ENCODE measurements at places on chromosomes 7 and 10.
A peak's percentile ranks its signal among the peaks of the same experiment; 100 is the strongest.

GRCh38 chr7:124722292-124722691 lies 43.3 kb downstream of the GPR37 start:
- DNase-seq, result no peak

- DNase-seq, result no peak
Observed at GRCh38 chr7:1889556-1890181, 219.6 kb downstream of the ELFN1 start.

GRCh38 chr7:26147030-26147429 lies 5.0 kb upstream of the NFE2L3 start:
- DNase-seq, result no peak

DNA sequence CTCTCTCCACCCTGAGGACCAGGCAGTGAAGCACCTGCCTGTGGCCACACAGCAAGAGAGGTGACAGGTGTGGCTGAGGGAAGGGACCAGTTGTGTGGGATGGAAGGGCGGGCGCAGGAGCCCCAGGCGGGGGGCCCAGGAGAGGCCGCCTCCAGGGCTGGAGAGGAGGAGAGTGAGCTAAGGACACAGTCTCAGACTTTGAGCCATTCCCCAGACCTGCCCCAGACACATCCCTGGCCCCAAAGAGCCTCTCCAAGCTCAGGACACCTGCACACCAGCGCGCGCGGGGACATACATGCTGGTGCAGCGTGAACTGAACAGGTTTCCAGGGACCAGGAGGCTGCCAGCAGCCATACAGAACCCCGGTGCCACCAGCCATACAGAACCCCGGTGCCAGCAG lies 237.3 kb downstream of the MAD1L1 start:
- DNase-seq, result no peak

DNA sequence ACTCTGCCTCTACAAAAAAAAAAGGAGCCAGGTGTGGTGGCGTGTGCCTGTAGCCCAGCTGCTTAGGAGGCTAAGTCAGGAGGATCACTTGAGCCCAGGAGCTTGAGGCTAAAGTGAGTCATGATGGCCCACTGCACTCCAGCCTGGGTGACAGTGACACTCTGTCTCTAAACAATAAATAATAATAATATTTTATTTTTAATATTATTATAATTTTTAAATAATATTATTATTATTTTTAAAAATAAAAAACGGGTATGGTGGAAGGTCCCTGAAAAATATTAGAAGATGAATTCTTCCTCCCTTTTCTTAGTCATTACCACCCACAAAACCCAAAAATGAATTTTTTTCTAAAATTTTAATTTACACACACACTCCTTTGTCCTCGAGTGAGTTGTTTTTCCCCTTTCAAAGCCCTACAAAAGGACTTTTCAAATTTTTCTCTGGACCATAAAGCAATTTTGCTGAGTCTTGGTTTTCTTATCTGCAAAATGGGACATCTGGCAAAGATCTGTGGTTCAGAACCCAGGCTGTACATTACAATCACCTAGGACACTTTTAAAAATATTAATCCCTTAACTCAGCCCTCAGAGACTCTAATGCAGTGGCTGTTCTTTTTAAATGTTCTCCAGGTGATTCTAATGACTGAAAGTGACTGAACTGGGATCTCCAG lies 174.0 kb upstream of the NEBL start:
- no peak for DNase-seq

GRCh38 chr7:44048031-44048795 lies 3.7 kb downstream of the DBNL start:
- no peak for DNase-seq

- no peak for DNase-seq
Observed at GRCh38 chr10:45580371-45581215, 92.0 kb downstream of the ZFAND4 start.

DNA sequence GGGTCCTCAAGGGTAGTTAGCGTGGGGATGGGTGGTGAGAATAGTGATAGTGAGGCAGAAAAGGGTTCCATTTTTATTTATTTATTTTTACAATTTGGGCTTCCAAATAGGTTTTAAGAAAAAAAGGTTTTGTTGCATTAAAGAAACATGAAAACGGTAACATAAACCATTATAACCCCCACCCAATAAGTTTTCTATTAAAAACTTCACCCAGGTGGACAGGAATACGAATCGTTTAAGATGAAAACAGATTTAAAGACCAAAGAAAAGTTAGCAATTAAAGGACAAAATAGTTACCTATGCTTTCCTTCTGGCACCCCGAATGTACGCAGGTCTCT lies 78.7 kb downstream of the ZFAND4 start:
- no peak for DNase-seq

GRCh38 chr7:87316846-87317552 lies 28.5 kb upstream of the CROT start:
- DNase-seq, result no peak

- no peak for DNase-seq
Observed at GRCh38 chr7:67723591-67723990, 727.0 kb downstream of the TYW1 start.

DNA sequence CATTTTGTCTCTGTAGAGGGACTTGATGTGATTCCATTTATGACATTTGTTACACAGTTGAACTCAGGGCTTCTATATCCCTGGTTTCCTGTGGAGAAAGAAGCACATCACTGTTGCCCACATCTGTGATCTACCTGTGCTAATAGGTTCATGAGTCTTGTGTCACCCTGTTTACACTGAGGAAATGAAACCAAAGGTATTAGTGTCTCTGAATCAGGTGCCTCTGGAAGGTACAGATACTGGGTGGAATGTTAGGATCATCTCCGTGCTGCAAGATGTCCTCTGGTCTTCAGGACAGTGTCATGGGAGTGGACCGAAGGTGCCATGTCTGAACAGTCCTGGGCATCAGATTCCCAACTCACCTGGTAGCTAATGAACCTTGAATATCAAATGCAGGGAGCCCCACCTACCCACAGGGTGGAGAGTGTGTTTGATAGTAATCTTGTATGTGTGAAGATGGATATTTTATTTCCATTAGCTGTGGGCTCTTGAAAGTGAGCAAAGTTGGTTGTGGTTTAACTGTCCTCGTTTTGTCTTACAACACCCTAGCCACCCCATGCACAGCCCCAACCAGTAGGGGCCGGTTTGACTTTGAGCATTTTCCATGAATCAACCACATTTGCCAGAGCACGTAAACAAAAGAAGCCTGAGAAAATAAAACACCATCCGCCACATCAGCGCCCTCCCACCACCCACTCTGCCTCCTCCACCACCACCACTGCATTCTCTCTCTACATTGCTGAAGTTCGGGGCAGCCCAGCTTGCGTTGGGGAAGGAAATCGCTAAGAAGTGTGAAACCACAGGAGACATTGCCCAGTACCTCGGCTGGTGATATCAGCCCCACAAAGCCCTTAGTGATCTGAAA lies 40.7 kb downstream of the TARP start:
- peak; percentile 63 for DNase-seq

GRCh38 chr7:129146237-129146979 lies 1.9 kb downstream of the TSPAN33 start:
- no peak for DNase-seq

- DNase-seq, result no peak
Observed at GRCh38 chr7:43590862-43591557, 8.1 kb downstream of the STK17A start.
